T-cell (primary cell): ENCODE measurements at places on chromosomes 11 and 22. TPM values are rescaled to one million over a fixed set of nuclear protein-coding genes. Genes with fewer than 3 reads are reported as not detected.

DNA sequence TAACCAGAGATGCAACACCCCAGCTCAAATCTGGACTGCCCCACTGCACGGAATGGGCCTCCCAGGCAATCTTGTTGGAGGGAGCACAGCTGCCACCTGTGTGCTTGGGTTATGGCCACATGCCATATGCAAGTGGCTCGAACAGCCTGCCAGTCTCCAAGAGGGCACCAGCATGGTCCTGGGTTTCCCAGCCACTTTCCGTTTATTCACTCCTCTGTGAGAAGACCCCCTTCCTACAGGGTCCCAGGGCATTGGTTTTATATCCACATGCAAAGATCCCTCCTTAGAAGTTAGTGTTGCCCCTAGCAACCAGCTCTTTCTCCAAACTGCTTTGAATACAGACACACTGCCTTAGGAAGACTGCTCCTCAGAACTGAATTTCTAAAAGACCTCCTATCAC is 487.8 kb downstream of the BUD13 start:
- H3K27me3 ChIP-seq: peaks cover 5% of the 10 kb centered on the region
- no peaks in the 10 kb centered on the region for H3K36me3 ChIP-seq
- H3K27ac ChIP-seq: no peak overlapping the region
- no peak for DNase-seq

- H3K27ac ChIP-seq: no peak overlapping the region
- no peaks in the 10 kb centered on the region for H3K27me3 ChIP-seq
- no peak overlapping the region for H3K4me3 ChIP-seq
- no peak for DNase-seq
- H3K4me1 ChIP-seq: no peaks in the 10 kb centered on the region
These were observed 57.4 kb upstream of the SLC5A12 start for GRCh38 chr11:26779074-26779865.

DNA sequence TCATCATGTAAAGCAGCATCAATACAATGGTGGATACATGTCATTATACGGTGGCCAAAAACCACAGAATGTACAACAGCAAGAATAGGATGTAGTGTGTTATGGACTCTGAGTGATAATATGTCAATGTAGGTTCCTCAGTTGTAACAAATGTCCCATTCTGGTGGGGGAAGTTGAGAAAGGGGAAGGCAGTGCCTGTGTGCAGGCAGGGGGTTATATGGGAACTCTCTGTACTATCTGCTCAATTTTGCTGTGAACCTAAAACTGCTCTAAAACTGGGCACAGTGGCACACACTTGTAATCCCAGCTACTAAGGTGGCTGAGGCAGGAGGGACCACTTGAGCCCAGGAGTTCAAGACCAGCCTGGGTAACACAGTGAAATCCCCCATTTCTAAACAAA is 5.9 kb downstream of the CHKA start:
- DNase-seq: no peak
- no peaks in the 10 kb centered on the region for H3K36me3 ChIP-seq
- H3K4me3 ChIP-seq: no peak overlapping the region
- no peak overlapping the region for H3K27ac ChIP-seq
- H3K27me3 ChIP-seq: no peaks in the 10 kb centered on the region

The MYEOV gene
- total RNA-seq: not detected

The MMP12 gene
- not detected for total RNA-seq

The DDX25 gene
- not detected for total RNA-seq
